ENCODE measurements at places on chromosomes 13 and 19.

DNA sequence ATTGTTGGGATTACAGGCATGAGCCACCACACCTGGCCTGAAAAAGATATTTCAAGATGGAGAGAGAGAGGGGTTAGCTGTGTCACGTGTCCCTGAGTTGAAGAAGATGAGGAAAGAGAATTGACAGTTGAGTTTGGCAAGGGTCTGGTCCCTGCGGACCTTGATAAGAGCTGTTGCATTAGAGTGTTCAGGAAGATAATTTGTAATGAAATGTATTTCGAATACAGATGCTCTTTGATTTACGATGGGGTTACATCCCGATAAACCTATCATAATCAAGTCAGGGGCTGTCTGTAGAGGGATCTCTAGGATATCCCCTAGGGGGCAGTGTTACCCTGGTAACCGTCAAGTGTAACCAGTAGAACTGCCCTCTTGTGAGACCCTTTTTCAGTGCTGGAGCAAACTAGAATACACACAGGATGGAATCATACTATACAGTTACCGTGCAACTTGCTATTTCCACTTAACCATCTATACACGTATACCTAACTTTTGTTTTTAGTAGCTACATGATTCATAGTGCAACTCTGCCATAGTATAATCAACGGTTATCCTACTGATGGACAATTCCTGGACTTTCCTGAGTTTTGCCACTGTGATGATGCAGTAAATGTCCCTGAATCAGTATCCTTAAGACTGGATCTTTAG, 1.5 kb upstream of the ELOF1 start:
- DNase-seq, result no peak

GRCh38 chr13:51837016-51837415, 8.0 kb downstream of the TMEM272 start:
- DNase-seq, result no peak

GRCh38 chr19:677601-678436, 1.6 kb downstream of the FSTL3 start:
- no peak for DNase-seq

DNA sequence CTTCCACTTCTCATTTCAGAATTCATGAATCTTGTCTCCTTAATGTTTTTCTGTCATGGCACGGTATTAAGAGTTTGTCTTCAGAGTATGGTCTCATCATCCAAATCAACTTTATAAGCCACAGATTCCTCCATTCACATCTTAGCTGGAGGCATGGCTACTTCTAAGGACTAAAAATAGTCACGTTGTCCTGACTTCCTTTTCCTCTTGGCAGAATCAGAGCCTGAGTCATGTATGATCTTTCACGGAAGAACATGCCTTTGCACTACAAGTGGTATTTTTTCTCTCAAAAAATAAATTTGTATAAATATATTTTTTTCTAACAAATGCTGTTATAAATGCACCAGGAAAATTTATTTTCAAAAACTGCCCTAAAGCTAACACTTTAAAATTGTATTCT, 71.4 kb downstream of the ALOX5AP start:
- DNase-seq, result no peak

- no peak for DNase-seq
These were observed 344.1 kb upstream of the TMTC4 start for GRCh38 chr13:101018720-101019119.

GRCh38 chr13:29993196-29993595, 142.8 kb upstream of the UBL3 start:
- no peak for DNase-seq

DNA sequence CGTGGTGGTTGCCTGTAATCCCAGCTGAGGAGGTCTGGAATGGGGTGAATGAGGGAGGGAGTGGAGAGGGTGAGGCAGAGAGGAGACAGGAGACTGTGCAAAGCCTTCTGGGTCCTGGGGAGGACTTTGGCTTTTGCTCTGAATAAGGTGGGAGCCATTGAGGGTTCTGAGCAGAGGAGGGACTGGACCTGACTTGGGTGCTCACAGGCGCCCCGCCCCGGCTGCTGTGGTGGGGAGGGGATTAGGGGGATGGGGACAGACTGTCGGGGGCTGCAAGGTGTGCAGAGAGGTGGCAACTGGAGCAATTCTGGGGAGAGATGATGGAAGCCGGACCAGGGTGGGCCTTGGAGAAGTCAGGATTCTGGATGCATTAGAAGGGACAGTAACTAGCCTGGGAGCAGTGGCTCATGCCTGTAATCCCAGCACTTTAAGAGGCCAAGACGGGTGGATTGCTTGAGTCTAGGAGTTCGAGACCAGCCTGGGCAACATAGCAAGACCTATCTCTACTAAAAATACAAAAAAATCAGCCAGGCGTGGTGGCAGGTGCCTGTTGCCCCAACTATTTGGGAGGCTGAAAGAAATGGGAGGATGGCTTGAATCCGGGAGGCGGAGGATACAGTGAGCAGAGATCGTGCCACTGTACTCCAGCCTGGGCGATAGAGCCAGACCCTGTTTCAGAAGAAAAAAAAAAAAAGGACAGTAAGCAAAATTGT, 16.1 kb upstream of the NANOS3 start:
- no peak for DNase-seq

DNA sequence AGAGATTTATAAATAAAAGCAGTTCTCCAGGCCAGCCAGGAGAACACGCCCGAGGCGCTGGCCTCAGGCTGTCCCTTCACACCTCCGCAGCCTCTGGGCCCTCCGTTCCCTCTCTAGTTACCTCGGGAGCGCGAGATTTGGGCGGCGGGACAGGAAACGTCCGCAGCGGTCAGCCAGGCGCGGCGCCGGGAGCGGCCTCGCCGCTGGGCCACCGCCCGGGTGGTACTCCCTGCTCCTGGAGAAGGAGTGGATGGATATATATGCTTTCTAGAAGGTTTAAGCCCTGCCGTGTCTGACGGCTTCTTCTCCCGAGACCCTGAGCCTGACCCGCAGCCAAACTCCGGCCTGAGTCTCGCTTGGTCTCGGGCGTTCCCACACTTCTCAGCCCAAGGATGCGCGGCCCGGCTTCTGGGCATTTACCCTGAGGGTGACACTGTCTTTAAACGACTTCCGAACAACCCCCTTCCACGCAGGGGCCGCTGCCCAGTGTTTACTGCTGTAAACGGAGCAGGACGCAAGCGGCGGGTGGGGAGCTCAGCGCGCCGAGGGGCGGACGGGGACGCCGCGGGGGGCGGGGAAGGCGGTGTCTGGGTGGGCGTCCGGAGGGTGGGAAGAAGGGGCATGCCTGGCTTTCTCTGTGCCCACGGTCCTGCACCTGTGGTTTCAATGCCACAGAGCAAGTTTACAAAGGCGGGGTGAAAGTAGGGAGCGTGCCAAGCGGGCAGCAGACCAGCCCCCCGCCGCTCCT, 2.0 kb upstream of the ZIC2 start:
- DNase-seq, result no peak

DNA sequence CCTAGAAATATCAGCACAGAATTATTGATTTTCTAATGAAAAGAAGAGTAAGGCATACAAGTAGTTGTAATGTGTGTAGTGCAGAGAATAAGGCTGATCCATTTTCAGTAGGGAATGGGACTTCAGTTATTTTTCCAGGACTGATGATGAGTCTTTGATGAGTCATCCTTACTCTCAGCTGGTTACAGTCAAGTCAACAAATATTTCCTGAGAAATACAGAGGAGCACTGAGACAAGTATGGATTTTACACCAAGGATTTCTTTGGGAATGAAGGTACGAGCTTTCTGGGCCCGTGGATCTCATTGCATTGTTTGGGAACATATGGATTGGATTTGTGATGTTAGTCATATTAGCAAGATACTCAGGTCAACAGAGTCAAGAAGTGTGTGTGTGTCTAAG, 502.7 kb downstream of the FGF9 start:
- DNase-seq, result no peak

- DNase-seq, result no peak
These were observed at the start of gene MAP3K10 for GRCh38 chr19:40190891-40191835. TSS of gene MAP3K10 (plus strand) at chr19:40191426. CDS start at chr19:40192032, 606 bp downstream.

DNA sequence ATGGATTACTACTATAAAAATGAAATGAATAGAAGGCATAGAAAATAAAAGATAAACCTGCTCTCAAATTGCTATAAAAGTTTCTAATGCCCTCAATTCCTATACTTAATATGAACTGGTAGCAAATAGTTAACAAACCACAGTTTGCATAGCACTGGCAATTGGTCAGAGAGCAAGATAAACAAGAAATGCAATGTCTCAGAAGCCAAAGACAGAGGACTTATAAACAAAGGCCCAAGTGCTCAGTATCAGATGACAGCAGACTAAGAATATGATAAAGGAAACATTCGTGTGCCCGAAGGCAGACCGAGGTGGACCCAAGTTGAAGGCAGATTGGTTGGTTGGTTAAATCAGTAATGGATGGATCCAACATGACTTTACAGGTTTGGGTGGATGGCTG, 50.6 kb downstream of the IPO5 start:
- DNase-seq, result no peak

Data from NCI-H187 treated with DMSO at 0.1 percent for 48 hours (cell line).